ENCODE measurements at places on chromosomes 16 and 17. TPM values are rescaled to one million over a fixed set of nuclear protein-coding genes. Genes with fewer than 3 reads are reported as not detected.

DNA sequence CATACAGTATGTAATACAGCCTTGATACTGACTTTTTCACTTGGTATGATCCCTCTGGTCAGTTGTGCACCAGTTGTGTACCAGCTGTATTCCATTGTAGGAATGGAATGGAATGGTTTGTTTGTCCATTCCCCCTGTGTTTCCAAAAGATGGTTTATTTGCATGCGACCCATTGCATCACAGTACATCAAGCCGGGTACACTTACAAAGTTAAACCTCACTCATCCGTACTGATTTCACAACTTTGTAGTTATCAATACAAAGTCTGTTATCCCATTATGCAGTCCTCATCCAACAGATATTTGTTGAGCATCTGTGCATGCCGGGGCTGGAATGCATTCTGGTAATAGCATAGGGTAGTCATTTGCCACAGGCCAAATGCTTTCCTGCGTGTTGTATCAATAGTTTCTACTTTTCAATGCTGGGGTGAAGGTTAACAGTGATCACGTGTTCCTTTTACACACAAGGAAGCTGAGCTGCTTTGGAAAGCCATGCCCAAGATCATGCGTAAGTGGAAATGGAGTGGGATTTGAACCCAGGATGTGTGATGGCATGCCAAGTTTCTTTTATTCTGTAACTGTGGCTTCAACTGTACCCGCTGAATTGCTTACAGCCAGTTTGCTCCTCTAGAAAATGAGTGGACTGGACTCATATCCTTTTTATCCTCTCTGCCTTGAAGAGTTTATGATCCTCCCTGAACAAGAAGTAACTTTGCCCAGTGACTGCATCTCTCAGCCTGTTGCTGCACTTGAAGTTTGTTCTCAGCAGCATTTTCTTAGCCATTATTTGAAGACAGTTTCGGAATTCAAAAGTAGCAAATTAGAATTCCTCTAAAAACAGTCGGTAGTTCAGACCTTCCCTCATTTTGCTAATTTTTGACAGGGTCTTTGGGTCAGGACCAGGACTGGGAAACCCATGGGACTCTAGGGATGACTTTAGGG, 228.5 kb downstream of the CCDC182 start:
- DNase-seq, result no peak

GRCh38 chr16:87966685-87967185, 15.5 kb downstream of the BANP start:
- DNase-seq, result peak; percentile 81

DNA sequence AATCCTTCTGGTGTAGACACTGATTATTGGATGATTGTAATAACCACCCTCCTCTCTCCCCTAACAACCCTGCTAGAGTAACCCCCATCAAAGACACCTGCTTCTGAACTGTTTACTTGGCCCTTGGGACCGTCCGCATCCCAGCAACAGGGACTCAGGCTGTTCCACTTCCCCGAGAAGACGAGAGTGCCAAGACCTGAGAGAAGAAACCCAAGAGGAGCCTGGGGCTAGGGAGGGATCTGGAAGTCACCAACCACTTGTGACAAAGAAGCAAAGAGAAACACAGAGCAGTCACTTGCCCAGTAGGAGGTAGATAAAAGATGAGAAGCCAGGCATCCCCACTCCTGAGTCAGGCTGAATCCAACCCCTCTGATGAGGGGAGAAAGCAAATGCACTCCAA, 84.3 kb downstream of the CDH11 start:
- no peak for DNase-seq

- DNase-seq, result no peak
Measured at GRCh38 chr16:14146445-14146844, 75.3 kb downstream of the MRTFB start.

DNA sequence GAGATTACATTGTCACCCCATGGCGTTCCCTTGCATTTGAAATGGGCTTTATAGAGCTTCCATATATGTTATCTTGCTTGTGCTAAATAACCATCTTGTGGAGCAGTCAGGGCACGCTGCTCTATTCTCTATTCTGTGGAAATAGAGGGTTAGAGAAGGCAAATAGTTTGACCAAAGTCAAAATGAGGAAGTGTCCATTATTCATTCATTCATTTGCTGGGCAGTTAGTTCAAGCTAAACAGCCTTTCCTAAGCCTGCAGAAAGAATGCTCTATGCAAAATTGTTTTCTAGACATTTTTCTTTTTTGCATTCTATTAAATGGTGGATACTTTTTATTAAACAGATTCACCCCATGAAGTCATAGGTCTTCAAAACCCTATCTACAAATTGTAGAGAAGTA, 67.8 kb upstream of the ELAC2 start:
- DNase-seq, result no peak

DNA sequence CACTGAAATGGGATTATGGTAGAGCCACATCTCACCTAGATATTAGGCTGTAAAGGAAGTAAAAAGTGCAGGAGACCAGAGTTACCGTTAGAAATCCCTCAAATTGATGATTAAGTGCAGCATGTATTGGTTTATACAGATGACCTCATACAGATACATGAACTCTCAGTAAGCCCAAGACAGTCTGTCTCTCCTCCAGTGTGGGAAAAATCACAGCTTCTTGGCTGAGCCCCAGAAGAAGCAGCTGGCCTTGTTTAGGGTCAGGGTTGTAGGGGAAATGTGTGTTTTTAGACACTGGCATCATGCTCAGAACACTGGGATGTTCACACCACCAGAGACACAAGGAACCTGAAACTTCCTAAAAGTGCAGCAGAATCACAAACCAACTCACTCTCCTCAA, 135.9 kb downstream of the KATNIP start:
- no peak for DNase-seq

DNA sequence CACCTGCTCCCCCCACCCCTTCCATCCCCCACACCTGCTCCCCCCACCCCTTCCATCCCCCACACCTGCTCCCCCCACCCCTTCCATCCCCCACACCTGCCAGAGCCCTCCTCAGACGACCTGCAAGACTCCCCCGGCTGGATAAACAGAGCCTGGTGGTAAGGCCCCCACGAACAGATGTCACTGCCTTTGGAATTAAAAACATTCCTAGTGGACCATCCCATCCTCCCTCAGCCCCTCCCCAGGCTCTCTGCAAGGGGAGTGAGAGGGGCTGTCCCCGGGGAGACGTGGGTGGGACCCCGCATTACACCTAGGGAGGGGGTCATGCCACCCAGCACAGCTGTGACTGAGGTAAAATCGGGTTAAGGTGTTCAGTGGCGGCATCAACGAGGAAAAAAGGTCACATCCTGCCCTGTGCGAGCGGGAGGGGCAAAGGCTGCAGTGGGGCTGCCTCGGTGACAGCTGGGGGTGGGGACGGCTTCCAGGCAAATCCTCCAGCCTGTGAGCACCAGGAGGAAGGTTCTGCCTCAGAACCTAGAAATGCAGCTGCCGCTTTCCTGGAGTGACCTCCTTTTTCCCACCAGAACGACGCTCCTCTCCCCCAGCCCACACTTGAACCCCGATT, 38.7 kb downstream of the TIMM22 start:
- DNase-seq, result no peak

DNA sequence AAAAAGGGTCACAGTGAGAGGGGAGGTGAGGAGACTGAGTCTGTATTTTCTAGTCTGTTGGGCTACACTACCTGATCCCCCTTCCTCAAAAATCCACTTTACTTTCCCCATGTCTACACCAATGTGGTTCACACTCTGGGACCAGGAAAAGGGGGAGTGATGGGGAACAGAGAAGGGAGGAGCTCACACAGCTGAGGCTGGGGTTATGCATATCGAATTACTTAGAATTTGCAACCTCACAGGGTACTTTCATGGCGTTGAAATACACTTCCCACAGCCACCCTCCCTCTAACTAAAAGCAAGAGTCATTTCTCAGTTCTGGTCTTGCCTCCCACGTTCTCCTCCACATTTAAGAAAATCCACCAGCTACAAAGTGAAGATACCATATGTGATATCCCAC, 14.1 kb downstream of the MAPT start:
- DNase-seq, result no peak

DNA sequence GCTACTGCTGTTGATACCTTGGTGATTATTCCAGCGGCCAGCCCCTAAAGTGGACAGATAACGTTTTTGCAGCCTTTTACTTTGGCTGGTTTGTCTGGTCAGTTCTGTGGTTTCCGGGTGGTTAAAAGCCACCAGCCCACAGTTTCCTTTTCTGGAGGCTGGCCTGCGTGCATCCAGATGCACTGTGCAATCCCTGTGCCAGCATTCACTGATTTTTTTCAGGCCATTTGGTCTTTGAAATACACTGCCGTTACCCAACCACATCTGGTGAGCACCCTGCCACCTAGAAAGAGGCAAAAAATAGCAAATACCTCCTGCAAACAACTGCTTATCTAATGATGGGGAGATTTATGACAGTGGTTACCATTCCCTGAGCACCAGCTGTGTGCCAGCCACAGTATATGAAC, 797 bp downstream of the NUDT7 start:
- DNase-seq, result peak; percentile 42

GRCh38 chr16:53159781-53160436, 105.1 kb downstream of the CHD9 start:
- DNase-seq, result no peak

DNA sequence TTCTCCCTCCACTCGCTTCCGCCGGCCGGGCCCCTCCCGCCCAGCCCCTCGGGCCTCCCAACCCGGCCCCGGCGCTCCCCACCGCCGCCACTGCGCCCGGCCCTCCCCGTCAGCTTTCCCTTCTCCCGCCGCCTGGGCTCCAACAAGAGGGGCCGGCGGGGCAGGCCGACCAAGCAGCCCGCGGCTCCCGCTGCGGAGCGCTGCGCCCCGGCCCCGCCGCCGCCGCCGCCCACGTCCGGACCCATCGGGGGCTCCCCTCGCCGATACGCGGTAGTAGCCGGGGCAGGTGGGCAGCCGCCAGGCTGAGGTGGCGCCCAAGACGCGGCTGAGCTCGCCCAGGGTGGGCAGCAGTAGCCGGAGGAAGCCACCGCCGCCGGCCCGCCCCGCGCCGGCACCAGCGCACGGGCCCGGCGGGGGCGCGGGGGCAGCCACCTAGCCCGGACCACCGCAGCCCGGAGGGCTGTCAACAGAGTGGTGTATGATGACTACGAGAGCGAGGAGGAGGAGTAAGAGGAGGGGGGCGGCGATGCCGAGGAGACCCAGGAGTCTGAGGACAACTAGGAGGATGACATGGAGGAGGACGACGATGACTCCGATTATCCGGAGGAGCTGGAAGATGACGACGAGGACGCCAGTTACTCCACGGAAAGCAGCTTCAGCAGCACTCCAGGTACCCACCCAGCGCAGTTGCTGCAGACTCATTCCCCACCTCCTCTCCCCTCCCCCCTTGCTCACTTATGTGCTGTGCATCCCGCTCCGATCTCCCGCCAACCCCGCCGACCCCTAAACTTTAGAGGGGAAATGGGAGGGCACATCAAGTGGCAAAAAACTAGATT, 498 bp downstream of the LRRC37B start:
- peak; percentile 22 for DNase-seq

- DNase-seq, result no peak
Measured at GRCh38 chr17:77419547-77420094, 278.9 kb downstream of the SEC14L1 start.

- DNase-seq, result no peak
Measured at GRCh38 chr16:27922433-27922832, 141.1 kb downstream of the GSG1L start.

GRCh38 chr16:75065149-75065505, 51.5 kb downstream of the LDHD start:
- DNase-seq, result peak; percentile 47

- no peak for DNase-seq
Measured at GRCh38 chr17:30939051-30939689, 17.4 kb downstream of the ADAP2 start.

GRCh38 chr17:42126836-42127235, 4.2 kb downstream of the HSPB9 start:
- no peak for DNase-seq

- DNase-seq, result no peak
Measured at GRCh38 chr17:6560496-6560895, 4.1 kb upstream of the PITPNM3 start.

DNA sequence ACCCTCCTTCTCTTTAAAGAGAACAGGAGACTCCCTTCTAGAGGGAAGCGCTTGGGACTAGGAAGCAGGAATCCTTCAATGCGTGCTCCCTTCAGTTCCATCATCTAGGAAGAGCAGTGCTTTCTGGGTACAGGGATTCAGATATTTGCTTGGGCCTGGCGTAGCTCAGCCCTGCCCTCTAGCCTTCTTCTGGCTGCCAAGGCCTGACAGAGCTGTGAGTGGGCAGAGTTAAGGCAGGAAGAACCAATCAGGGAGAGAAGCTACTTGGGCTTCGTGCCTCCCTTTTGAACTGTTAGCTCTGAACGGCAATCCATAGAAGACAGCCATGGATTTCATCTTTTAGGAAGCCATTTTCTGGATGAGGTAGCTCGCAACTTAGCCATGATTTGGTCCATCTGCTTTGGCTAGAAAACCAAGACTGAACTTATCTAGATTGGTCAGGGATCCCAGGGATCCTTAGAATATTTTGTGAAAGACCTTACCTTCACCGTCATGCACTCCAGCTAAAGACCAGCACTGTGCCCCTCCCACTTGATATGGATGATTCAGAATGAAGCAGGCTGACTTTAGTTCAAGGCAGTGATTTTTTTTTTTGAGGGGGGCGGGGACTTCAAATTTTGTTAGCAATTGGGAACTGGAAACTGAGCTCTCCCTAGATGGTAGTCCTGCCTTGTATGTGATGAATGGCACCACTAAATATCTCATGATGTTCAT, 2.5 kb upstream of the CORO6 start:
- DNase-seq, result no peak

DNA sequence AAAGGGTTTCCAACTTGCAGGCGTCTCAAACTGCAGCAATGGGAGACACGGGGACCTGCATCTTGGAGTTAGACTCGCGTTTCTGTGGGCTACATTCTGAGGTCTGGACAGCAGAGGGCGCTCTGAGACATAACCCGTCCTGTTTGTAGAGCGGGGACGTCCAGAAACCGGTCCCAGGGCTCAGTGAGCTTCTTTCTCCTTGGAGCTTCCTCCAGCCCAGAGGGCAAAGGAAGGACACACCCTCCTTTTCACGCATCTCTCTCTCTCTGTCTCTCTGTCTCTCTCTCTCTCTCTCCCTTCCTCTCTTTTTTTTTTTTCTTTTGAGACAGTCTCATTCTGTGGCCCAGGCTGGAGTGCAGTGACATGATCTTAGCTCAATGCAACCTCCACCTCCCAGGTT, 19.8 kb downstream of the COX4I1 start:
- DNase-seq, result peak; percentile 81

- DNase-seq, result peak; percentile 23
Measured at GRCh38 chr17:43927060-43927864, 15.0 kb downstream of the PPY start.

Gene KDM8
- total RNA-seq, result 14.9 TPM

Gene NPIPA7
- 1.0 TPM for total RNA-seq

Gene SLC16A13
- 5.1 TPM for total RNA-seq

Gene RASL10B
- total RNA-seq, result 0.94 TPM

Gene MYH1
- under 0.01 TPM for total RNA-seq

Gene PVALEF
- not detected for total RNA-seq

Gene NECAB2
- 0.94 TPM for total RNA-seq

Gene CENPX
- total RNA-seq, result 71.8 TPM

Gene RUNDC3A
- total RNA-seq, result 2.7 TPM

Gene KRTAP9-4
- not detected for total RNA-seq

Gene RDM1
- total RNA-seq, result not detected

Gene PROCA1
- total RNA-seq, result 0.46 TPM

Gene MPP2
- 9.0 TPM for total RNA-seq

Gene TEKT5
- total RNA-seq, result 3.0 TPM

Gene RBFOX1
- 0.40 TPM for total RNA-seq

Gene BTBD17
- 0.89 TPM for total RNA-seq

Gene TBC1D3K
- not detected for total RNA-seq

Gene C1QTNF8
- total RNA-seq, result not detected

Gene ELMO3
- total RNA-seq, result 26.0 TPM

Gene ZNF768
- total RNA-seq, result 27.4 TPM
